ENCODE measurements at places on chromosomes 6 and 20.

GRCh38 chr6:32097364-32097763 is 11.8 kb downstream of the TNXB start:
- no peak for DNase-seq

- DNase-seq = peak; percentile 4
Observed at GRCh38 chr6:151180330-151181048, 59.3 kb upstream of the AKAP12 start.

GRCh38 chr20:51529081-51529681 is 13.3 kb downstream of the NFATC2 start:
- no peak for DNase-seq

GRCh38 chr20:17419479-17420041 is 111.6 kb downstream of the BFSP1 start:
- no peak for DNase-seq

- no peak for DNase-seq
Observed at GRCh38 chr6:110017306-110017705, 39.2 kb downstream of the GPR6 start.

GRCh38 chr6:122248844-122249243 is 150.6 kb upstream of the HSF2 start:
- DNase-seq = no peak

GRCh38 chr6:142385352-142385751 is 83.5 kb downstream of the ADGRG6 start:
- DNase-seq = no peak

- DNase-seq = no peak
Observed at GRCh38 chr6:3381233-3381921, 75.5 kb downstream of the SLC22A23 start.

GRCh38 chr6:25058941-25059340 is 123.2 kb upstream of the RIPOR2 start:
- no peak for DNase-seq

DNA sequence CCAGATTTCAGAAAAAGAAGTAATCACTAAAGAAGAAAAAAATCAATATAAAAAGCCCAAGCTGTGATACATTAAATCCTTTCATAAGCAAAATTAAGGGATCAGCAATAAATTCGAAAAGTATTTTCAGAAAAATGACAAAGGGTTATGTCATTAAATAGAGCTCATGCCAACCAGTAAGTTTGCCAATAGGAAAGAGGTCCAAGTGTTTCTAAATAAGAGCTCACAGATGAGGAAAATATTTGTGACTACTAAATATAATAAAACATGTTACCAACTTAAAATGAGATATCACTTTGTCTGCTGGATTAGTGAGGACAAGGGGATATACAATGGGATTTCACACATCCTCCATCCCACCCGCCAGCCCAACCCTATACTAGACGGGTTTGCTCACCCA is 140.3 kb upstream of the EYA4 start:
- DNase-seq = no peak

- no peak for DNase-seq
Observed at GRCh38 chr20:48205281-48205782, 420.1 kb upstream of the SULF2 start.

- no peak for DNase-seq
Observed at GRCh38 chr6:155089746-155090145, 94.6 kb downstream of the TIAM2 start.
